ENCODE measurements at places on chromosomes 12 and 14.
A peak's percentile ranks its signal among the peaks of the same experiment; 100 is the strongest.

- no peak for DNase-seq
These were observed 1673.9 kb upstream of the SEL1L start for GRCh38 chr14:83207550-83207949.

GRCh38 chr14:75167325-75167724 lies 9.1 kb downstream of the TMED10 start:
- DNase-seq = no peak

DNA sequence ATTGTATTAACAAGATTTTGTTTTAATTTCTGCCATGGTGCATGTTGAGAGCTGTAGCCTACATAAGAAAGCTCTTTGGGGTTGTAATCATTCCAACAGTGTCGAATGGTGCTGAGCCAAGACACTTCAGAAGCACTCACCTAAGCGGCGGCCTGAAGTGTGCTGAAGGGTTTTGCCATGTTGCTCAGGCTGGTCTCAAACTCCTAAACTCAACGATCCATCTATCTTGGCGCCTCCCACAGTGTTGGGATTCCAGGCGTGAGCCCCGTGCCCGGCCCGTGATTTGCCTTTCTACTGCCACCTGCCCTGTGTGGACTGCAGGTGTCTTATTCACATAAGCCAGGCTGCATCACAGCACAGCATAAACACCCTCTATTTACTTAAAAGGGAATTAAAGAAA lies 48.9 kb downstream of the AMN start:
- DNase-seq = no peak

DNA sequence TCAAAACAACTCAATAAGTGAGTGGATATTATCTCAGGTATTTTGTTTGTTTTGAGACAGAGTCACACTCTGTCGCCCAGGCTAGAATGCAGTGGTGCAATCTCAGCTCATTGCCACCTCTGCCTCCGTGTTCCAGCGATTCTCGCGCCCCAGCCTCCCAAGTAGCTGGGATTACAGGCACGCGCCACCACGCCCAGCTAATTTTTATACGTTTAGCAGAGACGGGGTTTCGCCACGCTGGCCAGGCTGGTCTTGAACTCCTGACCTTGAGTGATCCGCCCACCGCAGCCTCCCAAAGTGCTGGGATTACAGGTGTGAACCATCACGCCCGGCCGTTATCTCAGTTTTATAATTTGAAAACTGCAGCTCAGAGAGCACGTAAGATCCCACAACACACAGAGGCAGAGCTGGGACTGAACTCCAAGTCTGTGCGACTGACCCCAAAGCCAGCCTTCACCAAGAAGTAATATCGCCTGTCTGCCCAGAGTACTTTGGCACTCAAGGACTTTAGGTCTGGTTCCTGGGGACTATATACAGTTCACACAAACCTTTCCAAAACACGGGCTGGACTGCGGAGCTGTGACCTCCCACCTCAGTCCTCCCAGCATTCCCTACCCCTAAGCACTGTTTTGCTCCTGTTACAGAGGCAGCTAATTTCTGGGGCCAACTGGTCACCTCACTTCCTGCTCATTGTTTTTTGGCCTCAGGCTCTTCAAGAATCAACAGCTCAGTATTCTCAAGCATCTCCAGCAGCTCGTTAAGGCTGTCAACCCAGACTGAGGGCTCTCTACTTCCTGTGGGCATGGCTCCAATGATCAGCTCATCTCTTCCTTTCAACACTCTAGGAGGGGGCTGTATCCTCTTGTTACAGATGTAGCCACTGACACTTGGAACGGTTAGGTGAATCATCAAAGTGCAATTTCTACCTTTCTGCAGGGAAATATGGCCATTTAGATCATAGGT lies 22.5 kb downstream of the TESC start:
- peak; percentile 70 for DNase-seq

- no peak for DNase-seq
These were observed 1.7 kb upstream of the RBM23 start for GRCh38 chr14:22920697-22921096.

- DNase-seq = peak; percentile 60
These were observed at the start of gene KIF26A for GRCh38 chr14:104138098-104138717. Gene KIF26A, plus strand, starts transcription at chr14:104138587. Its CDS starts 136 bp downstream, at chr14:104138723.

- DNase-seq = no peak
These were observed 142.1 kb downstream of the MED13L start for GRCh38 chr12:116135209-116135930.

DNA sequence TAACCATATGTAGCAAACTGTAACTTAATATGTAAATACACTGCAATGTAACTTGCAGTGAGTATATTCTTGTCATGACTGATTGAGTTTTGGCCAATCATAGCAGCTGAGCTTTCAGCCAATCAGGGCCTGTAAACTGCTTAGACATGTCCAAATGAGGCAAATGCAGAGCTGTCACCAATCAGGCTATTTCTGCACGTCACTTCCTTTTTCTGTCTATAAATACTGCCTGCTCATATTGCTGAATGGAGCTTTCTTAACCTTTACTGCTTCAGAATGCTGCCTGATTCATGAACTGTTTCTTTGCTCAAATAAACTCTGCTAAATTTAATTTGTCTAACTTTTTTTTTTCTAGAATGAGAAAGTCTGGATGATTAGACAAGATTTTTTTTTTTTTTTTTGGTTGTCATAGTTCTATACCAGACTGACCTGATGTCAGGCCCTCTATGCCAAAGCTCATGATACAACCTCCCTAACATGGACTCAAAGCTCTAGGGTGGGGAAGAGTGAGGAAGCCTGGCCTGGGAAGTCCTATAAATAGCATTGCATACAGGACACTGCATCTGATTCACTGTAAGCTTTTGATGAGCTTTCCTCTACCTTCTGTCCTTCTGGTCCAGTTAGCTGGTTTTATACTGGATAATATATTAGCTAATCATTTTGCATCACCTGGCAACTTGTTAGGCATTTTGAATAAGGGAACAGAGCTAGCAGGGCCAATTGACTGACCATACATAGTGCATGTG lies 12.0 kb downstream of the MGP start:
- DNase-seq = no peak

- DNase-seq = no peak
These were observed 283.3 kb downstream of the RPL10L start for GRCh38 chr14:46368275-46368674.

- no peak for DNase-seq
These were observed 28.4 kb upstream of the PTPRR start for GRCh38 chr12:70948976-70949336.

DNA sequence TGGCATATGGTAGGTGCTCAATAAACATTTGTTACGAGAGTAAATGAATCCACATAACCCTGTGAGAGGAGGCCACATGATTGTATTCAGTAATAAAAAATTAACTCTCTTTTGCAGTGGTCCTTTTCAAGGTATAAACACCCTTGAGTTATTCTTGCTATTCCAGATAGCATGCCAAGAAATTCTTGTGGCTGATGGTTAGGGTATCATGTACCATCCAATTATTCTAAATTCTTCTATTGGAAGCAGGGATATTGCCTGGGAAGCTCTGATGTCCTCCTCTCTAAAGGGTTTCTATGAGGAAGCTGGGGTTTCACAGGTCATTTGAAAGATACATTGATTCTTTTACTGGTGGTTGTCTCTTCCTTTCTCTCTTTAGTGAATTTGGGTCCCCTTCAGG lies 10.1 kb downstream of the AKAP6 start:
- DNase-seq = no peak

DNA sequence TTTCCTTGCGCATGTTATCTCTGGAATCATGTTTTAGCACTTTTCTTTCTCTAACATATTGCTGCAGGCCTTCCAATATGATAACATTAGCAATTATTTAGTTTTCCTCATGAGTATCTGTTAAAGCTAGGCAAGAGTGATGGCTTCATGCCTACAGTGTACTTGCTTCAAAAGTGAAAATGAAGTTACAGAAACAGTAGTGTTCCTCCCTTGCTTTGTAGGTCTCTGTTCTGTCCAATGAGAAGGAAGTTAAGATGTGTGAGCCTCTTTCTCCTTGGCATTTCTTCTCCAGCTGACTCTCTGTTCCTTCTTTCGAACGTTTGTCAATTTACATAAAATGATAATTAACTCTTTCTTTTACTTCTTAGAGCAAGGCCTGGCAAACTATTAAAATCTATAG lies 22.2 kb downstream of the LRRIQ1 start:
- DNase-seq = no peak

DNA sequence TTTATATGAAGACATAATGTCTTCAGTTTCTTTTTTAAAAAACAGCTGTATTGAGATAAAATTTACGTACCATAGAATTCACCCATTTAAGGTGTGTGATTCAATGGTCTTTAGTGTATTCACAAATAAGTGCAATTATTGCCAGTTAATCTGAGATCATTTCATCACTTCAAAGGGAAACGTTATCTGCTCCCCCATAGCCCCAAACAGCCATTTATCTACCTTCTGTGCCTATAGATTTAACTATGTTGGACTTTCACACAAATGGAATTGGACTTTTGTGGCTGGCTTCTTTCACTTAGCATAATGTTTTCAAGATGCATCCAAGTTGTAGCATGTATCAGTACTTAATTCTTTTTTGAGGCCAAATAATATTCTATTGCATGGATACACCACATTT lies 9.7 kb downstream of the PNP start:
- no peak for DNase-seq
